ENCODE measurements at places on chromosomes 2 and 18.

DNA sequence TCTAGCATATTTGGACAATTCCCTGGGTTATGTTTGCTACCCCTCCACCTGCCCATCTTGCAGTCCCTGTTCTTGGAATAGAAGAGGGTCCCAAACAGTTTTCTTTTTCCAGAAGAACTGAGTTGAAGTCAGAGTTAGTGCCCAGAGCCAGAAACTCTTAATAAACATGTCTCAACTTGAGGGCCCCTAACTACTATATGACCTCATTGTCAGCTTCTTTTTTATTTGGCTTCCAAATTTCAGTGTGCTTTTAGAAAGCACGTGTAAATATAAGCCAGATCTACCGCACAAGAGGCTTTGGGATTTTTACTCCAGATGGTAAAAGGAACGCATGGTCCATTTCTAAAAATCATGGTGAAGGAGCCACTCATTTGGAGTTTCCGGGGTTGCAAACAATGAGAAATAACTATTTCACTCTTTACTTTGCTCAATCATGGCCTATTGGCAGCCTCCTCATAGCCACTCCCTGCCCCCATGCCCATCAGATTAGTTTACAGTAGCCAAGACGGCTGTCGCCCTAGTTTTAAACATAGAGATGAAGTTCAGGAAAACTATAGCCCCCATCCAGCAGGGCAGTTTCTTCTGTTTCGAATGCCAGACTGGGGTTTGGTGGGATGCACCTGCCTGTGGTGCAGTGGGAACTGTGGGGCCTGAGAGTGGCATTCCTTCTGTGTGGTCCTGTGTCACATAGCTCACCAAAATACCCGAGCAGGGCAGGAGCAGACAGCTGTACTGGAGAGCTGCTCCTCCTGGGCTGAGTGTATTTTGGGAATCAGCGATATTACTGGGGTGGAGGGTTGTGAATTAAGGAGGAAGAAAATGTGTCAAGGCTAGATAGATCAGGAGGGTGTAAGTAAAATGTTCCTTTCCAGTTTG is 1.7 kb downstream of the MAPRE3 start:
- no peak for DNase-seq

DNA sequence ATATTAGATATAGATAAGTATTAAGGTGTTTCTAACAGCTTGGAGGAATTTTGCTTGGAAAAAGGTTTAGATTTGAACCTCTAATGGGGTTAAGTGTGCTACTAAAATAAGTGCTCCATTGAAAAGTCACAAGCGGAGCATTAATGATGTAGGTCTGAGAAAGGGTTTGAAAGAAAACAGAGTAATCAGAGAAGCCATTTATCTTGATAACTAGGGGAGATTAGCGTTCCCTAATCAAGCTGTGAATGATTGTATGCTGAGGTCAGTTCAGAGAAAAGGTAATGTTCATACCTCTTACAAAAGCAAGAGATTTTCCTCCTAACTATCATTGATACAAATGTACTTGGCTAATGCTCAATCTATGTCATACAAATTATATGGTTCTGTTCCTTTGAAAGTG is 1.5 kb downstream of the ARHGAP25 start:
- DNase-seq: no peak

DNA sequence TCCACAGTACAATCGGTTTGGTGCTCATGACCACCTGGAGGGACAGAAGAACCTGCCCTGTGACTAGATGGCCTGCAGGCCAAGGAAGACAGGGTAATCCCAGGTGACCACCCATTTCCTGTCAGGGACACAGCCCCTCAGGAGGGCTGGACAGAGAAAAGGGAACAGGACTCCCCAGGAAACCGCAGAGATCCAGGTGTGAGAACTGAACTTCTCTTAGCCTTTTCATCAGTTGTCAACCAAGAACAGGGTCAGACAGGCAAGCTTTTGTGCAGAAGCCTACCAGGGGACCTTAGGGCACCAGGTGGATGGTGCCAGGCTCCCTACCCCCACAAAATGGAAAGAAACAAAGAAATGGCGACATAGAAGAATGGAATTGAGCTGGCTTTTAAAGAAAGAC is 132.3 kb downstream of the HDAC4 start:
- no peak for DNase-seq

DNA sequence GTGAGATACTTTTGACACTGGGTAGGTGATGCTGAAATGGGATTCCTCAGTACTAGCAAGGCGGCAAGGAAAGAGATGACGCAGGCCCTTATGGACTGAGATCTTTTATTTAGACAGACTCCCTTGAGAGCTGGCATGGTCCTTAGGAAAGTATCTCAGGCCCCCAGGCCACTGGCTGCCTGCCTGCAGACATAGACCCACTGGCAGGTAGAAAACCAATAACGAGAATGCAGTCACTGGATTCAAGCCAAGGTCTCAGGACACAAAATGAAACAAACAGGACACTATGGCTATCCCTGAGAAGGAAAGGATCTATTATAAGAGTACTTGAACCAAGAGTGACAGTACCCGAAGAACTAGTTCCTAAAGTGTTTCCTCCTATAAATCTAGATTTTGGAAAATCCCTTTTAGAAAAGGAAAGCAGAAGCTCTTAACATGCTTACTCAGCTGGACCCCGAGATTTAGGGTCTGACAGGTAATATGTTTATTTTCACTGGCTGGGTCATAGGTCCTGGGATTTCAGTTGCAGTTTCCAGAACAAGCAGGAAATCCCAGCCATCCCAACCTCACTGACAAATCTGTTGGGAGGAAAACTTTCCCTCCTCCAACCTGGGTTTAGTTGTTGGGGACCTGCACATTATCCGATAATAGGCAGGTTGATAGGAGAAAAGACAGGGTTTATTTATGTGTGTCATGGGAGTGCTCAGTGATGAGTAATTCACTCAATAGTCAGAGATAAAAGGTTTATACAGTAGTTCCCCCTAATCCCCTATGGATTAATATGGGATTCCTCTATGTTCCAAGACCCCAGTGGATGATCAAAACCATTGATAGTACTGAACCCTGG is 44.5 kb downstream of the COMMD1 start:
- DNase-seq: no peak

DNA sequence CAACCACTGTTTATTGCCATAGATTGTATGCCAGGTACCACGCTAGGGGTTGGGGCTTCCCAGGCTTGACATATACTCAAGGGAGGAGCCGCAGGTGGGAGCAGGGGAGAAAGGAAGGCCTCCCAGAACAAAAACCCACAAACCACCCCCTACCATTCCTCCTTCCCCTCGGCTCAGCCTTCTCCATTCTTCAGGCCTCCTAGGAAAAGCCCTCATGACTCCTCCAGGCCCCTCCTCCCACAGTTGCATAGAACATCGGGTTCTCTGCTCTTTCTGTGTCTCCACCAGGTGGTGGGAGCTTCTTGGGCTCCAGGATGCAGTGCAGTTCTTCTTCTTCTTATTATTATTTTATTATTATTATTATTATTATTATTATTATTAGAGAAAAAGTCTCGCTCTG is 80.3 kb downstream of the ZFP36L2 start:
- DNase-seq: no peak
